ENCODE measurements at places on chromosomes 1 and 21.

DNA sequence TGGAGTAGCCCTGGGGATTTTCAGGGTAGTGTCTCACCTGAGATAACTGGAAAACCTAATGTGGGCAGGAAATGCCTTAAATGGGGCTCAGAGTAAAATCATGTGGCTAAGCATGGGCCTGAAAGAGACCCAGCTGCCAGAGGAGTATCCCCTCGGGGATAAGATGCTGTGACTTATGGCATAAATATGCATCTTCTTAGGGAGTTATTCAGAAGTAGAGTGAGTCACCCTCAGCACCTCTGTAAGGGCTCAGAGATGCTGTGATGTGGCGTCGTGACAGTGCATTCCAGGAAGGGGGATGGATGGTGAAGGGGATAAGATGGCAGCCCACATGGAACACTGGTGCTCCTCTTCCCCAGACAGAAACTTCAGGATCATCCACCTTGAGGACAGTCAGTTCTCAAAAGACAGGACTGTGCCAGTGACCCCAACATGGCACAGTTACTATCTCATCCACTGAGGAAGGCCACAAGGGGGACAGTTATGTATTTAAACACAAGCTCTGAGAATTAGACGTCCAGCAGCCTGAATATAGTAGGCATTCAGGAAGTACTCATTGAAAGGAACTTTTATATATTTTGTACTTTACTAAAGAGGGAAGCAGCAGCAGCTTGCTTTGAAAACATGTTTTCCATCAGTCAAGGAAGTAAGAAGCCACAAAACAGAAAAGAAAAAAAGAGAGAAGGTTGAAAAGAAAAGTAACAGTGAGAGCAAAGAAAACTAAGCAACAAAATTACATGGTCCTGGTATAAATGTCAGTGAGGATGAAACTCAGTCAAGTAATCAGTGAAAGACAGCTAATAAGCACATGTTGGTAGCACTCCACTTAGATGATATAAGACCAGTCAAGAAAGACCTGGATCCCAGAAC, 8.3 kb downstream of the IL24 start:
- peak; percentile 97 for DNase-seq

GRCh38 chr1:89198081-89198480, 661 bp downstream of the GBP4 start:
- DNase-seq: no peak

DNA sequence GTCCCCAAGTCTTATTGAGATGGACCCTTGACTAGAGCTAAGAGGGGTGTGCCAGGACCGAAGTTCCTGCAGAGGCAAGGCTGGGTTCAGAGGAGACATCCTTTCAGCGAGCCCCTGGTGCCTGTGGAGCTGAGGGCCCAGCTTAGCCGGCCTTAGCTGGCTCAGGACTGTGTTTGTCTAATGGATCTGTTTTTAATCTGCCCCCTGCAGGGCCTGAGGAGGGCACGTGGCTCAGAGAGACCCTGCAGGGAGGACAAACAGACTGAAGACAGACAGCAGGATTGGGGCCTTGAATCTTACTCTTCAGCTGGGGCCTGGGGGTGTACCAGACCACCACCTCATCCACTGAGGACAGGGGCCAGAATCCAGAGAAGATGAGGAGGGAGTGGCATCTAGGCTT, 1.6 kb downstream of the CRABP2 start:
- no peak for DNase-seq

GRCh38 chr1:27960762-27961645, 1.2 kb downstream of the XKR8 start:
- peak; percentile 10 for DNase-seq

DNA sequence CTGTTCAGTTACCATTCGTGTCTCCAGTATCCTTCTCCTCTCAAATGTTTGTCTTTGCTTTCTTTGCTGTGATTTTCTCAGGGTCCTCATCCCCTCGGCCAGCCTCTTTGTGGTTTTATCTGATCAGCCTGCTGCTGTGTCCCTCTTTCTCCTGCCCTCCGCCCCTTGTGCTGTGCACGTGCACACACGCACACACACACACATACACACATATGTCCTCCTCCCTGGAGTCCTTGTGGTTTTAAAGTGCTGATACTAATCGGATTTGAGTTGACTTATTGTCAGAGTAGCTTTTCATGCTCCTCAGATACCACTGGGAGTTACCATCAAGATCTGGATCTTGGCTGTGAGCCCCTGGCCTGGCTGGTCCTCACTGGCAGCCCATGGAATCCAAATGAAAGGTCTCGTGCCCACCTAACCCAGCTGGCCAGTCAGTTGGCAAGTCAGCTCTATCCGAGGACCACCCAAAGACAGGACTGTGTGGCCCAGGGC, 34.1 kb downstream of the QSOX1 start:
- DNase-seq: no peak

DNA sequence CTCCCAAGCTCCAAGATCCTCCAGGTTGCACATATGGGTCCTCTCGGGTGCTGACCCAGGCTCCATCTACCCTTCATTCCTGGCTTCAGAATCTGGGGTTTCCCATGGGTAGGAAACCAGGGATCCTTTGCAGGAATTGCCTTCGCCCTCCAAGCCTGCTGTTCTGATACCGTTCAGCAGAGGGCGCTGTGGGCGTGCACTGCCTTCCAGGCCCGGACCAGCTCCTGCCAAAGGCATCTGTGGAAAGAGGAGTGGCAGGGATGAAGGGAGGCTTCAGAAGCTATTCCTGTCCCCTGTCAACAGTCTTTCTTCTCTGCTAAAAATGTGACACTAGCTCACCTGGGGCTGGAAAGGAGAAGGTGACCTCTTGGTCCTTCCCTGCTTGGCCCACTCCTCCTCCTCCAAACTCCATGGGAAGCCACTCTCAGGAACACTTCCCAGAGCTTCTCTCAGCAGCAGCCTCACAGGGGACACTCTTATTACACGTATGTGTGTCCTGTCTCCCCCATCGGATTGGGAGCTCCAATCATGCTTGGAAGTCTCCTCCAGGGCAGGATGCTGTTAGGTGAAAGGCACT, 71.2 kb downstream of the VWA5B1 start:
- DNase-seq: peak; percentile 55

- DNase-seq: no peak
Measured at GRCh38 chr1:206551986-206552326, 44.6 kb downstream of the RASSF5 start.

- no peak for DNase-seq
Measured at GRCh38 chr21:31855180-31855579, 17.6 kb upstream of the HUNK start.

DNA sequence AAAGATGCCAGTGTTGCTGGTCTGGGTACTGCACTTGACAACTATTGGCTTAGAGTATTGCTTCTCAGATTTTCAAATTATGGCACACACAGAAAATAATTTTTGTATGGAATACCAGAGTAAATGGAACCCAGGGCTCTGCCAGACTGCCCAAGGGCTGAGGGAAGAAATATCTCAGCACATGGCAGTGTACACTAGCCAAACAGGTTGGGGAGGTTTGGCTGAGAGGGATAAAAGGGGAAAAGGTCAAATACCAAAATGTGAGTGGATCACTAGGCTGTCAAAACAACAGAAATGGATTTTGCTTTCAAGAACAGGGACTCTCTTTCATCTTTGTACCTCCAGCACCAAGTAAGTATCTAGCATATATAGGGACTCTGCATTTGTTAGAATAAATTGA, 3.0 kb upstream of the RGS8 start:
- DNase-seq: peak; percentile 26

- DNase-seq: no peak
Measured at GRCh38 chr1:61081686-61082310, 563 bp upstream of the NFIA start.

Measured in mammary epithelial cell (primary cell).